ENCODE measurements at places on chromosomes 6 and 20.

GRCh38 chr6:127570739-127571389 is 6.1 kb upstream of the C6orf58 start:
- no peak for DNase-seq

- DNase-seq: no peak
Measured at GRCh38 chr6:124462750-124463149, 499.5 kb upstream of the RNF217 start.

DNA sequence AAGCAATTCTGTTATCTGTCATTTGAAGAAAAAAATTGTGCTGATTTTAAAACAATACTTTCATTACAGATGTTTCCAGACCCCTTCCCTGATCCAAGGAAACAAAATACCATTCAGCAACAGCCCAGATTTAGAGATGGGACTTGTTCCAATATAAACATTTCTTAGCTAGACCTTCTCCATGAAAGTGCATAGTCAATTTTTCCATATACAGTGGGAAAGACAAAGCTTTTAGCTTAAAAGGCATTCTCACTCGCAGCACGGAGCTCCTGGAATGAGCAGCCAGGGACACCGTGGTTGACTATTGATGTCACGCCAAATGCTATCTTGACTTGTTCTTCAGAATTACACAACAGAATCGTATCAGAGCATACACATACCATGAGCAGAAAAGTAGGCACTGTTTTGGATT is 21.5 kb downstream of the LAMA4 start:
- DNase-seq: no peak

- no peak for DNase-seq
Measured at GRCh38 chr6:130534627-130535026, 168.8 kb downstream of the TMEM200A start.

GRCh38 chr6:45450831-45451230 is 73.1 kb upstream of the SUPT3H start:
- DNase-seq: no peak

DNA sequence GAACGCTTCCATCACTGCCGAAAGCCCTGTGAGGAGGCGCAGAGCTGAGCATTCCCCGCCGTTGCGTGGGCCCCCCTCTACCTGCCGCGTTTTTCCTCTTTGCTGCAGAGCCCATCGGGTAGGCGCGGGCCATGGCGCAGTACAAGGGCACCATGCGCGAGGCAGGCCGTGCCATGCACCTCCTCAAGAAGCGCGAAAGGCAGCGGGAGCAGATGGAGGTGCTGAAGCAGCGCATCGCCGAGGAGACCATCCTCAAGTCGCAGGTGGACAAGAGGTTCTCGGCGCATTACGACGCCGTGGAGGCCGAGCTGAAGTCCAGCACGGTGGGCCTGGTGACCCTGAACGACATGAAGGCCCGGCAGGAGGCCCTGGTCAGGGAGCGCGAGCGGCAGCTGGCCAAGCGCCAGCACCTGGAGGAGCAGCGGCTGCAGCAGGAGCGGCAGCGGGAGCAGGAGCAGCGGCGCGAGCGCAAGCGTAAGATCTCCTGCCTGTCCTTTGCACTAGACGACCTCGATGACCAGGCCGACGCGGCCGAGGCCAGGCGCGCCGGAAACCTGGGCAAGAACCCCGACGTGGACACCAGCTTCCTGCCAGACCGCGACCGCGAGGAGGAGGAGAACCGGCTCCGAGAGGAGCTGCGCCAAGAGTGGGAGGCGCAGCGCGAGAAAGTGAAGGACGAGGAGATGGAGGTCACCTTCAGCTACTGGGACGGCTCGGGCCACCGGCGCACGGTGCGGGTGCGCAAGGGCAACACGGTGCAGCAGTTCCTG is 693 bp downstream of the FAM50B start:
- no peak for DNase-seq
